H54 (cell line): ENCODE measurements at places on chromosomes 11 and 22.

DNA sequence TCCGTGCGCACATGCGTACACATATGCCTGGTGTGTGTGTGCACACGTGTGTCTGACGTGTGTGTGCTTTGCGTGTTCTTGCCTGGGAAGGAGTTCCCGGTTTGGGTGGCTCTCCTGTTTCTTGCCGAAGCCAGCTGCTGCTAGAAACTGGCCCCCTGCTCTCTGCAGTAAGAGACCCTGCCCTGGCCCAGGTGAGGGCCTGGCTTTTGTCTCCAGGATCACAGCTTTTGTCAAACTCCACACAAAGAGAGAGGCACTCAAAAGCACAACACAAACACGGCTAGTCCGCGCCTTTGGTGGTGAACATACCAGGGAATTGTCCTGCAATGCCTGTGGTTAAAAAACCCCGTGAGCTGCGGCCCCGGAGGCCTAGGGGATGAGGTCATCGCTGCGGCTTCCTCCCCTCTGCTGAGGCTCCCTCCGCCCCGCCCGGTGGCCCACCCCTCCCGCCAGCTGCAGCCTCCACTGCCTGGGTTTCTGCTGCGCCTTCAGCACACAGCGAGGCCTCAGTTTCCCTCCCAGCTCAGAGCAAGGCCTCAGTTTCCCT, 88.9 kb downstream of the KCNQ1 start:
- DNase-seq = peak; percentile 96

DNA sequence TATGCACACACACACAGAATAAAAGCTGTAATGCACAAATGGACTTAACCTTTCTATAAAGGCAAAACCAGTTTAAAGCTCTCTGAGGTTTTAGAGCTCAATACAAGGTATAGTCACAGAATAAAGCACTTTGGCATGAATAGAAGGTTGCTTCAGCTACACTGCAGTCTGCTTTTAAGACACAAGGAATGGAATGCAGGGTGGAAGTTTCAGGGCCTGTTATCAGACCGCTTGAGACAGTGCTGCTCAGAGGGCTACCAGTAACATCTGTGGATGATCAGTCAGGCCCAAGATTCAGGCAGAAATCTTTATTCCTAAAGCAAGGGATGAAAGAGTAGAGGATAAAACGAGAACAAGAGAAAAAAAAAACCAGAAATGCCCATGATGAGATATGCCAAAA, 46.7 kb downstream of the CD44 start:
- no peak for DNase-seq

DNA sequence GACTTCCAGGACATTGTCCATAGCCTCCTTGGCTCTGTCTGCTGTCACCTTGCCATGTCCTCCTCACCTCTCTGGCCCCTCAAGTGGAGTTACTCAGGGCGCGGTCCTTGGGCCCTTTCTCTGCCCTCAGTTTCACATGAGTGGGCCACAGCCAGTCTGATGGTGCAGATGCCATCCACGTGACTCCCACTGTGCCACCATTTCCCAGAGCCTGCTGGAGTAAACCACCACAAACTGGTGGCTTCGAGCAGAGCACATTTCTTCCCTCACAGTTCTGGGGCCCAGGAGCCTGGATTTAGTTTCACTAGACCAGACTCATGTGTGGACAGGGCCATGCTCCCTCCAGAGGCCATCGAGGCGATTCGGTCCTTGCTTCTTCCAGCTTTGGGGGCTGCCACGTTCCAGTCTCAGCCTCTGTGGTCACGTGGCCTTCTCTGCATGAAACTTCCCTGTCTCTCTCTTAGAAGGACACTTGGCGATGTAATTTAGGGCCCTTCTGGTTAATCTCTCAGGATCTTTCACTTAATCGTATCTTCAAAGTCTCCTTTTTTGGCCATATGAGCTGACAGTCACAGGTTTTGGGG, 14.6 kb downstream of the SMARCB1 start:
- DNase-seq = no peak

DNA sequence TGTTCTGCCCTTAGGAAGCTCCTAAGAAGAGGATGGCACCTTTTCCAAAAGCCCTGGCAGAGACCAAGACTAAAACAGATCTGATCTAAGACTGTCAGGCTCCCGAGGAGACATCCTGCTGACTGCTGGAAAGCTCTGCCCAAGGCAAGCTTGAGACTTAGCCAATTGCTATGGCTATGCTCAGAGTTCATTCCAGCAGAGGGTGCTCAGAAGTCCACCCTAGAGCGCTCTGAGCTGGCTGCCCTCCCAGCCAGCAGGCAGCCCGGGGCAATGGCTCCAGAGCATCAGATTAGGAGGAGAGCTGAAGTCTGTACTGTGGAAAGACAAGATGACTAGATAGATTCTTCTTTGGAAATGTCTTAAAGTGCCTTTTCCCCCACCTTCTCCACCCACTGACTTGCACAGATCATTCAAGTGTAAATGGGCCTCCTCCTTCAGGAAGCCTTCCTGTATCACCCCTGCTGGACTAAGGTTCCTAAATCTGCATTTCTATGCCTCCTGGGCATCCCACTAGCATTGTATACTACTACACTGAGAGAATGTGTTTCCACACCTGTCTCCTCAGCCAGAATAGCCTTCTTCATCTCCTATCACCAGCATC, 23.4 kb downstream of the LRRC55 start:
- no peak for DNase-seq

GRCh38 chr11:11636671-11637070, 14.9 kb upstream of the GALNT18 start:
- DNase-seq = no peak

DNA sequence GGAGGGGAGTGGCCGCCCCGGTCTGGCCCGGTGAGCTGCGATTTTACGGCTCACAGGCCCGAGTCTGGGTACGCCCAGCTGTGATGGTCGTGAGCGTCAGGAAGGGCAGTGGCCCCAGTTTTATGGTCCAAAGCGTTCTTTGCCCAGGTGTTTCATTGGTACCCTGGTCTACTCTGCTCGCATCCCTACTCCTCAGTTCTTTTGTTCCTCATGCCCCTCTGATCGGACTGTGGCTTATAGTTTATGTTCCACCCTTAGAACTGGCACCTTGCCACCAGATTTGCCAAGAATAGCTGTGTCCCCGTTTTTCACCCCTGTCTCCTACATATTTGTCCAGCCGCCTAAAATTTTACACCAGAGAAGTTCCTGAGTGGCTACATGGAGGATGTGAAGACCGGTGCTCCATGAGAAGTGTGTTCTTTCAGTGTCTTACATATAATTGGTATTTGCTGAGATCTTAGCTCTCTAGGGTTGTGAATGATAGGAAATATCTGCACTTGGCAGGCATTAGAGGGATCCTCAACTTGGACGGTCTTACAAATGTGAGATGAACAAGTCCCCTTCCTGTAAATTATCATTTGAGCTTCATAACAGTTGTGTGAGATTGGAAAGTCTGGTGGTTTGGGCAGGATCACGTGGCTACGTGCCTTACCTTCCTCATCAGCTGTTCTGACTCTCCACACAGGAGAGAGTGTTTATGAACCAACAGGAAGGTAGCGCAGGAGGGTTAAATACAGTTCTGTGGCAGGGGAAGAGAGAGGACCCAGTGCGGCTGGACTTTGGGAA, 1.1 kb downstream of the PANX1 start:
- DNase-seq = no peak

GRCh38 chr11:11995601-11996000, 12.8 kb downstream of the DKK3 start:
- DNase-seq = no peak

DNA sequence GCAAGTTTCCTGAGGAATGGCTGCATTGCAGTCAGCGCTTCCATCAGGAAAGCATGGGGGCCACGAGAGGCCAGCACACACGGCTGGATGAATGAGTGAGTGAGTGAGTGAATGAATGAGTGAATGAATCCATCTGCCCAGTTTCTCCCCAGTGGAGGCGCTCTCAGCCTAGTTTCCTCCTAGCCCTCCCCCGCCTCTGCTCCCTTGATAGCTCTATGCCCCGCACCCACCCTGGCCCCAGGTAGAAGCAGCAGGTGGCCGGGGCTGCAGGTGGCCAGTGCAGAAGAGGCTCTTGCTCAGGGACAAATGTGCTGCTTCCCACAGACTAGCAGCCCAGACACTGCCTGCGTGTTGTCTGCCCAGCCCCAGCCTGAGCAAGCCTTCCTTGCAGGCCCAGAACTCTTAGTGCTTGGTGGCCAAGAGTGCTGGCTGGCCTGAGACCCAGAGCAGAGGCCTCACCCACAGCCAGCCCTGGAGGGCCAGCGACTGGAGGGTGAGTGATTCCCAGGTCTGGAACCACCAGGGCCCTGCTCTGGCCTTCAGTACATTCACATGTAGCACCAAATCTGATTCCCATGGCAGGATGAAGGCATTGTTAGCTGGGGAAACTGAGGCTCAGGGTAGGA, 31.1 kb upstream of the PDGFB start:
- DNase-seq = no peak

DNA sequence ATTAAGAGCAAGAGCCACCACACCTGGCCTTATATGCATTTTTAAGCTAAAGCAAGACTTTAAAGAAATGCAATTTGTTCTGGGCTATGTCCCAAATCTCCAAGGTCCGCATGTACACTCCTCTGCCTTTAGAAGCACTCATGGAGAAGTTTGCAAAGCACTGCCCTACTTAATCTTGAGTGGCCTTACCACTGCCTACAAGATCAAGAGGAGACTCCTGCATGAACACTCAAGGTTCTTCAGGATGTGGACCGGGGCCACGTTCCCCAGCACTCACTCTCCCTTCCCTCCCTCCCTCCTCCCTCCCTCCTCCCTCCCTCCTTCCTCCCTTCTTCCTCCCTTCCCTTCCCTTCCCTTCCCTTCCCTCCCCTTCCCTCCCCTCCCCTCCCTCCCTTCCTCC, 63.2 kb upstream of the HSPA8 start:
- DNase-seq = no peak

DNA sequence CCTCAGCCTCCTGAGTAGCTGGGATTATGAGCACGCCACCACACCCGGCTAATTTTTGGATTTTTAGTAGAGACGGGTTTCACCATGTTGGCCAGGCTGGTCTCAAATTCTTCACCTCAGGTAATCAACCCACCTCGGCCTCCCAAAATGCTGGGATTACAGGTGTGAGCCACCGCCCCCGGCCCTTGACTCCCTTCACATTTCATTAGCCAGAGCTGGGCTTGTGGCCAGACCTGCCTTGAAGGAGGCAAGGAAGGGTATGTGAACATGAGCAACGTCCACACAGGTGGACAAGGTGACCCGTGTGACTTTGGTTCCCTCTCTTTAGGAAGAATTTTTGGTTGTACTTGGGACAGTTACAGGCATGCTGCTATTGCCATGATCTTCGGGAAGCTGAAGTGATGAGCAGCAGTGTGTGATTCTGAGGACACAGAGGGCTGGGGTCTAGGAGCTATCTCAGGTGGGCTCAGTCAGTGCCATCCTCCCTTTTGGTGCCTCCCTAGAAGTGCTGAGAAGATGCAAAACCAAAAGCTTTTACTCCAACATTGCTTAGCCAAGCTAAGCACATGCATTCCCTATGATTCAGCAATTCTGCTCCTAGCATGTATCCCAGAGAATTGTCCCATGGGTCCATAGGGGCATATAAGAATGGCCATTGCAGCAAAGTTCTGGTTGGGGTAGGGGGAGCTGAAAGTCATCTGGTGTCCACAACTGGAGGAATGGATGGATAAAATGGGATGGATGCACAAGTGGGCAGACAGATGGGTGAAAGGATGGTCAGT, 6.1 kb downstream of the AP5B1 start:
- DNase-seq = no peak

DNA sequence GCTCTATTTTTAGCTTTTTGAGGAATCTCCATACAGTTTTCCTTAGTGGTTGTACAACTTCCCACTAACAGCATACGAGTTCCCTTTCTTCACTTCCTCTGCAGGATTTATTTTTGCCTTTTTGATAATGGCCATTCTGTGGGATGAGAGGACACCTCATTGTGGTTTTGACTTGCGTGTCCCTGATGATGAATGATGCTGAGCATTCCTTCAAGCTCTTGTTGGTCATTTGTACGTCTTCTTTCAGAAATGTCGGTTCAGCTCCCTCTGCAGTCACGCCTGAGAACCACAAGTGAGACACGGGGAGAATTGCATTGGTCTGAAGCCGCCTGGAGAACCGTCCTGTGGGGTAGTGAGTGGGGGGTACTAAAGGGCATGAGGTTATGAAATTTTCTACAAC, 2.0 kb upstream of the KRTAP5-10 start:
- peak; percentile 40 for DNase-seq

DNA sequence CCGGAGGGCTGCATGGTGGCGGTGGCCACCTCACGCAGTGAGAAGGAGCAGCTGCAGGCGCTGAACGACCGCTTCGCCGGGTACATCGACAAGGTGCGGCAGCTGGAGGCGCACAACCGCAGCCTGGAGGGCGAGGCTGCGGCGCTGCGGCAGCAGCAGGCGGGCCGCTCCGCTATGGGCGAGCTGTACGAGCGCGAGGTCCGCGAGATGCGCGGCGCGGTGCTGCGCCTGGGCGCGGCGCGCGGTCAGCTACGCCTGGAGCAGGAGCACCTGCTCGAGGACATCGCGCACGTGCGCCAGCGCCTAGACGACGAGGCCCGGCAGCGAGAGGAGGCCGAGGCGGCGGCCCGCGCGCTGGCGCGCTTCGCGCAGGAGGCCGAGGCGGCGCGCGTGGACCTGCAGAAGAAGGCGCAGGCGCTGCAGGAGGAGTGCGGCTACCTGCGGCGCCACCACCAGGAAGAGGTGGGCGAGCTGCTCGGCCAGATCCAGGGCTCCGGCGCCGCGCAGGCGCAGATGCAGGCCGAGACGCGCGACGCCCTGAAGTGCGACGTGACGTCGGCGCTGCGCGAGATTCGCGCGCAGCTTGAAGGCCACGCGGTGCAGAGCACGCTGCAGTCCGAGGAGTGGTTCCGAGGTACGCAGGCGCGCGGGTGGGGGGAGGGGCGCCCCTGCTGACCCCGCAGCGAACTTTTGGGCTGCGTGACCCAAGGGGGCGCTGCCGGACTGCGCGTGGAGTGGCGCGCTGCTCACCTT, 670 bp downstream of the NEFH start:
- DNase-seq = no peak

- DNase-seq = no peak
These were observed 87.5 kb downstream of the TP53I11 start for GRCh38 chr11:44863231-44863630.

- no peak for DNase-seq
These were observed 24.5 kb upstream of the CSTF3 start for GRCh38 chr11:33185756-33186155.

DNA sequence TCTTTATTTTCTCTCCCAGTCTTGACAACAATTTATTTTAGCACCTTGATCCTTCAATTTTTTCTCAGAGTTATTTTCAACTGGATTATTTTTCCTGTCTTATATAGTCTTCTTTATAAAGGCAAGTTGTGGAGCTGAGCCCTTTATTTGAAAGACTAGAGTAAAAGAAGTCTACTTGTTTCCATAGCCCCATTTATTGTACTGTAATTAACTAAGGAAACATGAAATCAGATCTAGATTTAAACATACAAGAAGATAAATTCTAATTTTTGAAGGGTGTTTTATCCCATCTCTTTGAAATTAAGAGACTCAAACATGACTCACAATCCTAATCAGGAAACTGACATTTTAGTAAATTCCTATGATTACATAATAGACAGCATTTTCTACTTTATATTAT, 2421.8 kb downstream of the LRRC4C start:
- DNase-seq = no peak
